ENCODE measurements at places on chromosomes 12 and 14.

- H3K27ac ChIP-seq = no peak overlapping the region
- no peak for DNase-seq
- no peaks in the 10 kb centered on the region for H3K36me3 ChIP-seq
- no peaks in the 10 kb centered on the region for H3K4me1 ChIP-seq
- no peak overlapping the region for H3K4me3 ChIP-seq
Observed at GRCh38 chr12:20142956-20143355, 225.4 kb upstream of the PDE3A start.

GRCh38 chr14:22551605-22551997, 37.4 kb downstream of the DAD1 start:
- H3K4me1 ChIP-seq = peaks cover 65% of the 10 kb centered on the region
- no peak for DNase-seq
- peak overlapping the region; percentile 71 for H3K27ac ChIP-seq
- peaks cover 12% of the 10 kb centered on the region for H3K36me3 ChIP-seq
- H3K4me3 ChIP-seq = peak overlapping the region; percentile 46

DNA sequence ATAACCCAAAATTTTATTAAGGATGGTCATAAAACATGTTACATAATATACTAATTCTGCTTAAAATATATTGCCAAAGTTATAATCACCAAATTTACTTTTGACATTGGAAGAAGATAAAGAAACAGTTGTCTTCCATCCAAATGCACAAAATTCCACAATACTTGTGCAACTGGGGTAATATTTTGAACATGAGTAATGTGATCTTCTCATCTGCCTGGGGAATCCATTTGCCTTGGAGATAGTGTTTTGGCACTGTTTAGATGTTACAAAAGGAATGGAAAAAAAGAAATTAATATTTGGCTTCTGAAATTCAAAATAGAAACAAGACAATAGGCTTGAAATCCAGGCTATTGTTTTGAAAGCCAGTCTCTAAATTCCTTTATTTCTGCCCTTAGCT, 9.1 kb downstream of the GPR19 start:
- DNase-seq = no peak
- peaks cover 2% of the 10 kb centered on the region for H3K27me3 ChIP-seq
- H3K4me3 ChIP-seq = no peak overlapping the region
- no peak overlapping the region for H3K27ac ChIP-seq
- no peaks in the 10 kb centered on the region for H3K36me3 ChIP-seq
- H3K4me1 ChIP-seq = peaks cover 8% of the 10 kb centered on the region

- H3K27ac ChIP-seq = no peak overlapping the region
- no peaks in the 10 kb centered on the region for H3K27me3 ChIP-seq
- H3K4me3 ChIP-seq = no peak overlapping the region
- H3K4me1 ChIP-seq = no peaks in the 10 kb centered on the region
Observed at GRCh38 chr14:98120831-98121464, 1151.0 kb downstream of the BCL11B start.

DNA sequence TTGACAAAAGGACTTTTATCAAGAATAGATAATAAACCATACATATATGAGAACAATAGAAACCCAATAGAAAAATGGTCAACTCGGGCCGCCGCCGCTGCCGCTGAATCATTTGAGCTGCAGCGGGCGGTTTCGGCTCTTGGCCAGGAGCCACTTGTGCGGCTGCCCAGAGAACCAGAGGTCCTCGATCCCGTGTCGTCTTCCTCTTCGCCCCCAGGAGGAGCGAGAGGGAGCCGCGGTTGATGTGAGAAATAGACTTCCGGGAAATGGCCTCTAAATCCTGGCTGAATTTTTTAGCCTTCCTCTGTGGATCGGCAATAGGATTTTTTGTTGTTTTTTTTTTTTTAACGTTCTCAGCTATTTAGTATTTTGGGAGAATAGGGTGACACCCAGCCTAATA, 44.8 kb downstream of the CPSF6 start:
- peaks cover 8% of the 10 kb centered on the region for H3K27me3 ChIP-seq
- H3K36me3 ChIP-seq = no peaks in the 10 kb centered on the region
- no peak overlapping the region for H3K27ac ChIP-seq
- peaks cover 5% of the 10 kb centered on the region for H3K4me1 ChIP-seq
- H3K4me3 ChIP-seq = peak overlapping the region; percentile 24

- H3K4me1 ChIP-seq = no peaks in the 10 kb centered on the region
- H3K36me3 ChIP-seq = no peaks in the 10 kb centered on the region
- no peaks in the 10 kb centered on the region for H3K27me3 ChIP-seq
- no peak overlapping the region for H3K27ac ChIP-seq
Observed at GRCh38 chr12:80791863-80792262, 75.2 kb downstream of the MYF5 start.

DNA sequence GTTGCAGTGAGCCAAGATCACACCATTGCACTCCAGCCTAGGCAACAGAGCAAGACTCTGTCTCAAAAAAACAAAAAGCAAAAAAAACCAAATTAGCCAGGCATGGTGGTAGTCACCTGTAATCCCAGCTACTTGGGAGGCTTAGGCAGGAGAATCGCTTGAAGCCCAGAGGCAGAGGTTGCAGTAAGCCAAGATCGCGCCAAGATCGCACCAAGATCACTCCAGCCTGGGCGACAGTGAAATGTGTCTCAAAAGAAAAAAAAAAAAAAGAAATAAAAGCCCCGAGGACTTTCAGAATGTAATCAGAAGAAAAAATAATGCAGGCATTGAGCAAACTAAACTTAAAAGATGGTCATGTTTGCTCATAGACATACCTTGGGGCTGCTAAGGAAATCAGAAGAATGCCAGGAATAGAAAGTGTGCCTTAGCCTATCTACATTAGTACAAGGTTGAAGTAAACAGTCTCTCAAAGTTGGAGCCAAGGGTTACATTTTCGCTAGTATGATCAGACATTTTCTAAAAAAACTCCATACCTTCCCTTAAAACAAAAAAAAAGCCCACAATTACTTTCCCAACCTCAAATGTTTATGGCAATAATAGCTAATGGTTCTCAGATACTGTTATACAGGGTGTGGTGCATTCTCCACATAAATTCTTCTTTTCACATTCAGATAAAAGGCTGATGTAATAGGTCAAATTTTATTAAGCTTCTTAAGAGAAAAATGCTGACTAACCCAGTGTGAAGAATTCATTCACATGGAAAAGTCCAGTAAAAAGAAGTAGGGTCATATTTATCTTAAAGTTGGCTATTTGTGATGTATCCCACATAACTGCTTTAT, 15.8 kb downstream of the DTD2 start:
- no peak for DNase-seq
- no peak overlapping the region for H3K4me3 ChIP-seq
- H3K4me1 ChIP-seq = peaks cover under 1% of the 10 kb centered on the region
- H3K36me3 ChIP-seq = peaks cover 9% of the 10 kb centered on the region
- no peak overlapping the region for H3K27ac ChIP-seq
- H3K27me3 ChIP-seq = no peaks in the 10 kb centered on the region

Measured in memory B cell (primary cell).